ENCODE measurements at places on chromosomes 7 and 10. TPM values are rescaled to one million over a fixed set of nuclear protein-coding genes. Genes with fewer than 3 reads are reported as not detected.

ZNF487 gene
- total RNA-seq: 11.8 TPM

LIPM gene
- not detected for total RNA-seq

DGKB gene
- 0.48 TPM for total RNA-seq

GRCh38 chr10:11242443-11243387 is 225.0 kb downstream of the CELF2 start:
- H3K27ac ChIP-seq: no peak overlapping the region
- H3K36me3 ChIP-seq: no peaks in the 10 kb centered on the region
- no peaks in the 10 kb centered on the region for H3K4me1 ChIP-seq
- H3K27me3 ChIP-seq: peaks cover 74% of the 10 kb centered on the region
- no peak overlapping the region for H3K4me3 ChIP-seq

DNA sequence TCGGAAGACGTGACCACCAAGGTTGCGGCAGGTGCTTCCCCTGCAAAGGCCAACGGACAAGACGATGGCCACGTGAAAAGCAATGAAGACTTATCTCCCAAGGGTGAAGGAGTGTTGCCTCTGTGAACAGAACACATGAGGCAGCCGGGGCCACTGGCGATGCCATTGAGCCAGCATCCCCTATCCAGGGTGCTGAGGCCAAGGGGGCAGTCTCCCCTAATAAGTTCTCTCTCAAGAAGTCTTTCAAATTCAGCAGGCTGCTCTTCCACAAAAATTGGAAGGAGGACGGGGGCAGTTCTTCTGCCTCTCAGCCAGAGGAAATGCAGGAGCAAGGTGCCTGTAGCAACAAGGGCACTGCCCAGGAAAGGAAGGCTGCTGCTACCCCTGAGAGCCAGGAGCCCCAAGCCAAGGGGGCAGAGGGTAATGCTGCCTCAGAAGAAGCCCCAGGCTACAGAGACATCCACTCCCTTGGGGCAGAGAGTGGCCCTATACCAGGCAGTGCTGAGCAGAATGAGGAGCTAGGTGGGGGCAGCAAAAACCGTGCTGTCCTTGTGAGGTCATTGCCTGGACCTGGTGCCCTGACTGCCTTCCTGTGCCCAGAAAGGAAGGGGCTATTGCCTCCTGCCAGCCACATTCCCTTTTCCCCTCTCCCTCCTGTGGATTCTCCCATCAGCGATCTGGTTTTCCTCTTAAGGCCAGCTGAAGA is 17.3 kb downstream of the NT5C2 start:
- no peak overlapping the region for H3K27ac ChIP-seq
- peaks cover 25% of the 10 kb centered on the region for H3K36me3 ChIP-seq
- no peak overlapping the region for H3K4me3 ChIP-seq
- H3K4me1 ChIP-seq: peaks cover 18% of the 10 kb centered on the region
- H3K27me3 ChIP-seq: no peaks in the 10 kb centered on the region

DNA sequence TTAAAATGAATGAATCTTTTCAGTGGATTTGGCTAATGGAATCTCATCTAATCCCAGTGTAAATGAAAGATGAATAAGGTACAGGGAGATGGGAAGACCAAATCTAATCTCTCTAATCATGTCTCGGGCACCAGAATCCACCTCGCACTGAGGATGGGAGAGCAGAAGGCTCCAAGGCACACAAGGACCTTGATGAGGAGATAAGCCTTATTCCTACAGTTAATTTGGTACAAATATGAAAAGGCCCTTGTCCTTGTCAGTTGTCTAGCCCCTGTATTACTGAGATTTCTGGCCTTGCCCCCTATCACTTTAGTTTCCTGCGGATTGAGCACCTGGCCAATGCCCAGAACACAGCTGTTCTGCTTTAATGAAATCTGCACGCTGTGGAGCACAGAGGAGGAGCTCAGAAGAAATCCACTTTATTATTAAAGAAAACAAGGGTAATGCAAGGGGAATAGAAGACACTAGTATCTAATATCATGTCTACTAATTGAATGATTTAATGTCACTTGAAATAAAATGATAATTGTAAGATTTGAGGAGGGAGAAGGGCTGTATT is 321.4 kb upstream of the HGF start:
- H3K27me3 ChIP-seq: no peaks in the 10 kb centered on the region
- H3K36me3 ChIP-seq: no peaks in the 10 kb centered on the region
- no peaks in the 10 kb centered on the region for H3K4me1 ChIP-seq

DNA sequence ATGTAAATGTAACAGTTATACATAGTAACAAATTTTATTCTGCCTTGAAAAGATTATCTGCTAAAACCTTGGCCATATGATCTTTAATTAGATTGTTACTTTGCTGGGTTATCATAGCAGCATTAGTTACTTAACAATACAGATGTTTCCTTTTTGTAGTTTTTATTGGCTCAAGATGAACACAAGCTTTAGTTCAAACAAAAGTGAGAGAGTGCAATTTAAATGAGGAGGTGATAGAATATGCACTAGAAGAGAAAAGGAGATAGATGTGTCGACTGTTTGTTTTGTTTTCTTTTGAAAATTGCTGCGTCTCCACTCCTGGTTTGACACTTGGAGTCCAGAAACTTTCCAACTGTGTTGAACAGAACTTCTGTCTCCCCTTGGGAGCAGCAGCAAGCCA is 91.4 kb upstream of the CAV2 start:
- DNase-seq: no peak
- no peaks in the 10 kb centered on the region for H3K36me3 ChIP-seq
- no peaks in the 10 kb centered on the region for H3K27me3 ChIP-seq
- no peaks in the 10 kb centered on the region for H3K4me1 ChIP-seq
- H3K27ac ChIP-seq: no peak overlapping the region

All from PC-9 (cell line).